Renal cortex interstitium (tissue), 15 donors: ENCODE measurements at places on chromosomes 12 and 14. TPM values are rescaled to one million over a fixed set of nuclear protein-coding genes. Genes with fewer than 3 reads are reported as not detected.

DNA sequence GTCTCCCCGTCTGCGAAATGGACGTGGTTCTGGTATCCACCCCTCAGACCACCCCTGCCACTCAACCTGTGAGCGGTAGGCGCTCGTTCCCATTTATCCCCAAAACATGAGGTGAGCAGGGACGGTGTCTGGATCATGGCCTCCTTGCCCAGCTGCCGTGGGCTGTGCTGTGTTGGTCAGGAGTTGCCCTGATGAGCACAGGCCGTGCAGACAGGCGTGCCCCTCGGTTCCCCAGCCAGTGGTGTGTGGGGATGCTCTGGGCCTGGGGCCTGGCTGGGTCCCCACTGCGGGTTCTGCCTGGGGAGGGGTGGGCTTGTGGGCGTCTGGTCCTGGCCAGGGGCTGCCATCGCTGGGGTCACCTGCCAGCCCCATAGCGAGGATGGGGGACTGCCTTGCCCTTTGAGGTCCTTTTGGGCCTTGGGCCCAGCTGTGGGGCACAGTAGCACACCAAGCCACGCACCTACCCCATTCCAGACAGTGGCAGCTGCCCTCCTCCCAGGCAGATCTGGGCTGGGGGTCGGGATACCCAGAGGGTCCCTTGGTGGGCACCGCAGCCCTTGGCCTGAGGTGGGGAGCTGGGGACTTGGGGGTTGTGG is 11.3 kb upstream of the PUS1 start:
- DNase-seq = no peak

- no peak for DNase-seq
Measured at GRCh38 chr12:78226763-78227162, 396.1 kb downstream of the NAV3 start.

- DNase-seq = no peak
Measured at GRCh38 chr14:76464856-76465255, 88.9 kb downstream of the ESRRB start.

DNA sequence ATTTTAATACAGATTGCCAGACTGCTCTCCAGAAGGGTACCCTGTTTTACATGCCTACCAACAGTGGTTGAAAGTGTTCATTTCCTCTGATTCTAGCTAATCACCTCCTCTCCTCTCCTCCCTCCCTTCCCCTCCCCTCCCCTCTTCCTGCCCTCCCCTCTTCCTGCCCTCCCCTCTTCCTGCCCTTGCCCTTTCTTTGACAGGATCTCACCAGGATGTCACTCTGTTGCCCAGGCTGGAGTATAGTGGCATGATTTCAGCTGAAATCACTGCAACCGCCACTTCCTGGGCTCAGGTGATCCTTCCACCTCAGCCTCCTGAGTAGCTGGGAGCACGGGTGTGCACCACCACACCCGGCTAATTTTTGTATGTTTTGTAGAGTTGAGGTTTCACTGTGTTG is 24.7 kb downstream of the APAF1 start:
- DNase-seq = no peak

- no peak for DNase-seq
Measured at GRCh38 chr12:39975374-39975918, 130.4 kb downstream of the SLC2A13 start.

FERMT2 gene
- polyA plus RNA-seq = 159 TPM

KLHL33 gene
- 0.23 TPM for polyA plus RNA-seq

CBLN3 gene
- 2.9 TPM for polyA plus RNA-seq

AMHR2 gene
- polyA plus RNA-seq = 0.26 TPM

DNA sequence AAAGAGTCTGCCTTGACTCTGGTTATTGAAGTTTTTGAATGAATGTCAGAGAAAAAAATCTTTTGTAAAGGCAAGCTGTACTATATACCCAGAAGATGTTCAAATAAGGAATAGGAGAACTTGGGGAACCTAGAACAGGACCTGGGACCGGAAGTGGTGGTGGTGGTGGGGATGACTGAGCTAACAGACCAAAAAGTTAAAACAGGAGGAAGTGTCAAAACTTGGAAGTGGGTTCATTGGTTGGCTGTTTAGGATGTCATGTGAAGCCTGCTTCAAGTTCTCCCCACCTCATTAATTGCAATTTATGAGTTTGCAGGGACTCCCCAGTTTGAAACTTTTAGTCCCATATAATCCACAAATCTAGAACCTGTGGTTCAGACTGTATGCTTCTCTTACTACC is 26.2 kb downstream of the PLXNC1 start:
- no peak for DNase-seq

ESPL1 gene
- polyA plus RNA-seq = 11.6 TPM

GRCh38 chr14:104435147-104436046 is 144.2 kb upstream of the C14orf180 start:
- DNase-seq = no peak

- DNase-seq = no peak
Measured at GRCh38 chr12:132324841-132325732, 4.3 kb downstream of the GALNT9 start.

GRCh38 chr12:10661338-10661737 is 12.5 kb downstream of the STYK1 start:
- no peak for DNase-seq

GRCh38 chr14:28731358-28731757 is 35.2 kb upstream of the FOXG1 start:
- DNase-seq = no peak

GRCh38 chr12:12209043-12209442 is 57.8 kb downstream of the LRP6 start:
- DNase-seq = no peak

DNA sequence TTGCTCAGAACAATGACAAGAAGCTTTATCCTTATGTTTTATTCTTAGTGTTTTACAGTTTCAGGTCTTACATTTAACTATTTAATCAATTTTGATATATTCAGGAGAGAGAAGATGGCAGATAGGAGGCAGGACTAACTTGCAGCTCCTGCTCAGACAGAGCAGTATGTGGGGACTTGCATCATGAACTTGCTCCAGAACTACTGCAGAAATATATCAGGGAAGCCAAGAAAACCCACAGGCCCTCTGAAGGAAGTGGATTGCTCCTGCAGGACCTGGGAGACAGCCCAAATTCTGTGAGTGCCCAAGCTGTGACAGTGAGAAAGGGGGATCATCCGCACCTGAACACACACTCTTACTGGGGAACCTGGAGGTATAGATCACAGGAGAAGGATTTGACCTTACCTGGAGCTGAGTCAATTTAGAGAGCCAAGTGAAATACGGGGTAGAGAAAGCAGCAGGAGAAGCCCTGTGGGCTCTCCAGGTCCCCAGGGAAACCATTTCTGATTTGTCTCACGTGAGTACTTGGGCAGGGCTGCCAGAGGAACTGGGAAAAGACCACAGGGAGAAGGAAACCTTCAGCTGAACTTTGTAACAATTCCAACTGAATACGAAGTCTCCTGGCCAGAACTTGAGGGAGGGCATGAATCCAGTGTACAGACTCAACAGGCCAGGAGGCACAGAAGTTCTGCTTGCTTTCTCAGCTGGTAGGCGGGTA is 28.9 kb upstream of the TSPAN8 start:
- no peak for DNase-seq

GRCh38 chr12:118259079-118259478 is 113.6 kb downstream of the TAOK3 start:
- no peak for DNase-seq

- DNase-seq = no peak
Measured at GRCh38 chr12:47843226-47843980, 23.7 kb upstream of the HDAC7 start.

KCNK10 gene
- polyA plus RNA-seq = 0.23 TPM
